ENCODE measurements at places on chromosomes 13 and 19. TPM values are rescaled to one million over a fixed set of nuclear protein-coding genes. Genes with fewer than 3 reads are reported as not detected.

DNA sequence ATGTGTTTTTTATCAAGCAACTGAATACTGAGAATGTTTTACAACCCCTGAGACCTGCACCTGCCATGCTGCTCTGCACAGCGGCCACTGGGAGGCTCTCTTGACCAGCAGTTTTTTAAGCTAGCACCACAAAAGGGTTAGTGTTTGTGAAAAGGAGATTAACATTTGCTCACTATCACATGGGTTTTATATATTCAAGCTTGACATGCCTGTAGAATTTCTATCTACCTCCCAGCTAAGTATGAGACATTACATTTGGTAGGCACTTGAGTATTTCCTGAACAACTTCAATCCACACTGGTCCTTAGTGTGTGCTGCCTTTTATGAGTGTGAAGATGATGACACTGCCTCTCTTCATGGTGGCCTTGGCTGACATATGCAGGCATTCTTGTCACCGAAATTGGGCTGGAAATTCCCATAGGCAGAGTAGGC lies 1238.9 kb downstream of the UQCRFS1 start:
- DNase-seq, result no peak

DNA sequence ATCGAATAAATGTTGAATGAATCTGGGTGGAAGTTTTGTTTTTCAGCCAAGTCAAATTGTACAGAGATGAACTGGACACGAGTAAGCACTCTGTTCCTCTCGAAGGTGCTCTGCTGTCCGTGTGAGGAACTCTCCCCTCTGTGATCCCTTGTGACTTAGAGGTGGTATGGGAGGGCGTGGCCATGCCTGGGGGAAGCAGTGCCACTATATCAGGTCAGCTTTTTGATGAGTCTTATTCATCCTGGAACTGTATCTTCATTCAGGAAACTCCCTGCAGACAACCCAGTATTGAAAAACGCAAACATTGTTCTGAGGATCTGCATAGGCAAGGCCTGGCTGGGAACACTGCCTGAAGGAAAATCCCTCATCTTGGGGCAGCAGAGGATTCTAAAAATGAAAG lies 45.7 kb upstream of the FLT1 start:
- no peak for DNase-seq

- DNase-seq, result no peak
Observed at GRCh38 chr13:70630247-70630646, 522.0 kb upstream of the KLHL1 start.

DNA sequence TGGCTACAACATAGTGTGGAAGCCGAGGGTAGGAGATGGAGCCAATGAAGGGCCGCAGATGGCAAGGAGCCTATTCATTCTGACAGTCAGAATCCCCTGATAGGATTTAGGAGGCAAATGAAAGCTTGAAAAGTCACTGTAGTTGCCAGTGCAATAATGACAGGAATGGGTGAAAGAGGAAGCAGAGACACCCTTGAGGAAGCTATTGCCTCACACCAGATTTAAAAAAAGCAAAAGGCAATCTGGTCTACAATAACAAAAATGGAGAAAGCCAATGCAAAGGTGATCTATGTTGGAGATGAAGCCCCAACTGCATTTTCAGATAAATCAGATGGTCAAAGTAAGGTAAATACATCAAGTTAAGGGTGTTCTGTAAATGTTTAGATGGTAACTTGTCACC lies 158.5 kb downstream of the TUBA3C start:
- DNase-seq, result no peak

- DNase-seq, result no peak
Observed at GRCh38 chr13:113219256-113219940, 10.0 kb downstream of the CUL4A start.

GRCh38 chr13:112877066-112877465 lies 91.9 kb upstream of the MCF2L start:
- no peak for DNase-seq

DNA sequence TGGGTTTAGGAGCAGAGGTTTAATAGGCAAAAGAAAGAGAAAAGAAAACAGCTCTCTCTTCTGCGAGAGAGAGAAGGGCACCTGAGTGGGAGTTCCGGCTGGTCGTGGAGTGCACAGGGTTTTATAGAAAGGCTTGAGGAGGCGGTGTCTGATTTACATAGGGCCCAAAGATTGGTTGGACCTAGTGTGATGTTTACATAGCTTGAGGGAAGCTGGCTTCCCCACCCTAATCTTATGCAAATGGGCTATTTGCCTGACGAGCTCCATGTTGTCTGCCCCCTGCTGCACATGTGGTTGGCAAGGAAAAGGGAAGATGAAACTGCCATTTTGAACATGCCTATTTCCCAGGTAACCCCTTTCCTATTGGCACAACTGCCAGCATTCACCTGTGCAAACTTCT lies 21.5 kb upstream of the MEDAG start:
- DNase-seq, result peak; percentile 46

GRCh38 chr19:19782783-19783182 lies 38.8 kb downstream of the ZNF506 start:
- no peak for DNase-seq

GRCh38 chr19:56663931-56664500 lies 7.5 kb downstream of the ZNF835 start:
- no peak for DNase-seq

DNA sequence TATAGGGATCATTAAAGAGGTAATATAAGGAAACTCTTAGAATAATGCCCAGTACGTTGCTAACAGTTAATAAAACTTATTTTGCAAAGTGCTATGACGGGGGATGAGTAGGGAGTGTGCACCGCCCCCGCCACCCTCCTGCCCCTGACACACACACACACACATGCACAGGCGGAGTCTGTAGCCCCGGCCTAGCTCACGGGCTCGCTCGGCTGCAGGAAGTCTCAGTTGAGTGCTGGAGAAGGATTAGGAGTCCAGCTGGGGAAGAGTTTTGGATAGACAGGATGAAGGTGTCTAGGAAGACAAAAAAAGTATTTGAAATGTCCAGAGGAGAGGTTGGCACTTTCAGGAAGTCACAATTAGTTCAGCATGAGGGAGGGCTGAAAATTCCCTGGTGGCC lies 21.5 kb downstream of the GSX1 start:
- no peak for DNase-seq

- no peak for DNase-seq
Observed at GRCh38 chr13:20711301-20712044, 8.0 kb downstream of the IL17D start.

DNA sequence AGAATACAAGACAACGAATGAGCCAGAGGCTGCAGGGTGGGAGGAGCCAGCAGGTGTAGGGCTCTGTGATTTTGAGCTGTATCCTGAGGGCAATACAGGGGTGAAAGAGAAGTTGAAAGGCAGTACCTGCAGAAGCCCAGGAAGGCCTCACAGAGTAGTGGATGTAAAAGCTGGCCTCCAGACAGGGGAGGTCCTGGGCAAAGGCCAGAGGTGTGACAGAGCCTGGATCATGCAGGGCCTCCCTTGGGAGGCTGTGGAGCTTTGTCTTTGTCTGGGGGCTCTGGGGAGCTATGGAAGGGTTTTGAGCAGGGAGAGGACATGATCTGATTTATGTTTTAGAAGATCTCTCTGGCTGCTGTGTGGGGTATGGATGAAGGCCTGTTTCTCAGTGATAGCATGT lies 2.7 kb downstream of the MEGF8 start:
- DNase-seq, result no peak

- no peak for DNase-seq
Observed at GRCh38 chr19:44635581-44636438, 7.9 kb upstream of the PVR start.

- no peak for DNase-seq
Observed at GRCh38 chr13:45086484-45086883, 33.8 kb upstream of the GTF2F2 start.

GRCh38 chr13:110589793-110590390 lies 25.5 kb upstream of the NAXD start:
- DNase-seq, result no peak

- no peak for DNase-seq
Observed at GRCh38 chr19:14437578-14438140, 4.6 kb downstream of the PKN1 start.

DNA sequence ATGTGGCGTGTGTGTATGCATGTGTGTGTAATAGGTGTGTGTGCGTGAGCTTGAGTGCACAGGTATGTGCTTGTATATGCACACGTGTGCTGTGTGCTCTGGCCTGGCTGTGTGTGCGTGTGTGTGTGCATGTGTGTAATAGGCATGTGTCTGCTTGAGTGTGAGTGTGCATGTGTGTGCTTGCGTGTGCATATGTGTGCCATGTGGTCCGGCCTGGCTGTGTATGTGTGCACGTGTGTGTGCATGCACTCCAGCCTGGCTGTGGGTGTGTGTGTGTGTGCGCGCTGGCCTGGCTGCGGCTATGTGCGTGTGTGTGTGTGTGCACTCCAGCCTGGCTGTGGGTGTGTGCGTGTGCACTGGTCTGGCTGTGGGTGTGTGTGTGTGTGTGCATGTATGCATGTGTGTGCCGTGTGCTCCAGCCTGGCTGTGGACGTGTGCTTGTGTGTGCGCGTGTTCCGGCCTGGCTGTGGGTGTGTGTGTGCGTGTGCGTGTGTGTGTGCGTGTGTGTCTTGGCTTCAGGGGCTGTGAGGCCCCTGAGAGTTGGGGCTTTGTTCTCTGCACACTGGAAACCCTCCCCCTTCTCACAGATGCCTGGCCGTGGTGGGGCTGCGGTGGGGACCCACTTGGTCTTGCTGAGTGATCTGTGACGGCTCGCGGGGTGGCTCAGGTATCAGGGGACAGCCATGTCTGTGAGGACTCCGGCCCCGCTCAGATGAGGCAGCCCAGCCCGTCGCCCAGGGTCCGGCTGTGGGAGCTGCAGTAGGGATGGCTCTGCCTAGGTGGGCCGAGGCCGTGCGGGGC lies 8.2 kb downstream of the SPPL2B start:
- no peak for DNase-seq

DNA sequence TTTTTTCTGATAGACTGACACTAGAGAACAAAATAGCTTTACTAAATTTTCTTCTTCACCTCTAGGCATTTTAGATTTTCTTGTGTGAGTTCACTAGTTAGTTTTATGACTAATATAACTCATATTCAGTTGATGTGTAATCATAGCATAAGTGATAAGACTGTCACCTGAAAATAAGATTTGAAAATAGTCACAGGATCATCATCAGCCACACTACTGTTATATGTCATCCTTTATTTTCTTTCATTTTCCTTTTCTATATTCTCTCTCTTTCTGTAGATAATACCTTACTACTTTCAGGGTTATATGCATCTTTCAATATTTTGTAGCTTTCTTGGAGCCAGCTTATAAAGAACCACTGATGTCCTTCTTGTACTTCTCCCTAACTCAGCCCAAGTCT lies 292.6 kb downstream of the TDRD3 start:
- DNase-seq, result no peak

- no peak for DNase-seq
Observed at GRCh38 chr19:3369337-3370213, 3.2 kb downstream of the NFIC start.

GRCh38 chr13:46846726-46847125 lies 49.8 kb upstream of the ESD start:
- DNase-seq, result no peak

DNA sequence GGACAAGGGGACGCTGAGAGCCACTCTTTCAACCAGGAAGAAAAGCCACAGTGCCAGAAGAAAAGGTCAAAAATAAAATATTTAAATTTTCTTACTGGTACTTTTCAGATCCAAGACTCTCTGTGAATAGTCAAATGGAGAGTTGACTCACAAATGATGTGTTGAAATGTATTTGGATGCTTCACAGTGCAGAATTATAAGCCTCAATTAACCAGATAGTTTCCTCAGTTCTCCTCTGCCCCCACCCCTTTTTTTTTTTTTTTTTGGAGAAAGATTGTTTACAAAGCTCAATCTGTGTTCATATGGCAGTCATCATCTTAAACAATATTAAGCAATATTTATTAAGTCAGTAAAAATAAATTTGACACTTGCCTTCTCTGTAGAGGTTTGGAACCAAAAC lies 470.8 kb downstream of the FGF9 start:
- DNase-seq, result no peak

DNA sequence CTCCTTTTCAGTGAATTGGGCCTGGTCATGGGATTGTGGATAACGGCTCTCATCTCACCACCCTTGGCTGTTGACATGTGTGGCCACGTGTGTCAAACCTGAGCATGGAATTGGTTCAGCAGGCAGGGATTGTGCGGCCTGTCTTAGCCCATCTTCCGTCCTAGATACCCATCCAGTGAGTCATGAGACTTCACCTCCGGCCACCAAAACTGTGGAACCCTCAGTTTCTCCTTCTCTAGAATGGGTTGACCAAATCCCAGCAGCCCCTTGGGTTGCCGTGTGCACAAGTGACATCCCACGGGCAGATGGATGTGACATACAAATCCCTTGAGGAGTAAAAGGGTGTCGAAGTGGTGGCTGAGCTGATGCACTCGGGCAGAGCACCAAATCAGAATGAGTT lies 6.7 kb downstream of the GGN start:
- DNase-seq, result no peak

DNA sequence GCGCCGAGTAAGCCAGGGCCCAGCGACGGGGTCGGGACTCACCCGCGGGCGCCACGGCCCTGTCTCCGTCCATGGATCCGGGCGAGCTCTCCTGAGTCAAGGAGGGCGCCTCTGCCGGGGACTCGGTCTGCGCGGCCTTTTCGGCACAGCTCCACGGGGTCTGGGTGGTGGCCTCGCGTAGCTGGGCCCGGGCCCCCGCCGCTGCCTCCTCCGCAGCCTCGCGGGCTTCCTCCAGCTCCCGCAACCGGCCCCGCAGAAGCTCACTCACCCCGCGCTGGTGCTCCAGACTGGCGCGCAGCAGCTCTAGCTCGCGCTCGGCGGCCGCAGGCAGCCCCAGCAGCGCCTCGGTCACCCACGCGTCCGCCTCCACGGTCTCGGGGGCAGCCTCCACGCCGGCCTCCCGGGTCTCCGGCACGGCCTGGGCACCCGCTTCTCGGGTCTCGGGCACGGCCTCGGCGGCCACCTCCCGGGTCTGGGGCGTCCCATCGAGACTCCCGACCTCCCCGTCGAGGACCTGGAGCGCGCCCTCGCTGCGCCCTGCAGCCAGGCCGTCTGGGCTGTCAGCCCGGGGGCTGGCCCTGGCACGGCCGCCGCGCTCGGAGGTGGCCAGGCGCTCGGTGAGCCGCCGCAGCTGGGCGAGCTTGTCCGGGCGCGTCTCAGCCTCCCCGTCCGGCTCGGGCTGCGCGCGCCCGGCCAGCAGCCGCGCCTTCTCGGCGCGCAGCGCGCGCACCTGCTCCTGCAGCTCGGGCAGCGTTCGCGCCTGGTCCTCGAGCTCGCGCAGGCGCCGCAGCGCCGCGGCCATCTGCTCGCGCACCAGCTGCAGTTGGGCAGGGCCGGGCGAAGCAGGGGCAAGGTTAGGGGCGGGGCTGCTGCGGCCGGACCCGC lies 8.4 kb downstream of the KANK3 start:
- no peak for DNase-seq

GRCh38 chr19:3544742-3545668 lies 6.0 kb downstream of the TEKTIP1 start:
- no peak for DNase-seq

GRCh38 chr13:64684108-64684507 lies 2546.0 kb downstream of the PCDH9 start:
- DNase-seq, result no peak

- DNase-seq, result no peak
Observed at GRCh38 chr19:3053218-3053621, 9.1 kb downstream of the TLE5 start.

CCDC97 gene
- 7.8 TPM for total RNA-seq

LYPD4 gene
- total RNA-seq, result 0.41 TPM

ZNF549 gene
- 5.5 TPM for total RNA-seq

ENOX1 gene
- 0.86 TPM for total RNA-seq

PDX1 gene
- total RNA-seq, result not detected

KPNA3 gene
- total RNA-seq, result 19.2 TPM

GIPR gene
- not detected for total RNA-seq

SHANK1 gene
- total RNA-seq, result 2.2 TPM

ZNF586 gene
- total RNA-seq, result 12.7 TPM

TUBA3C gene
- total RNA-seq, result not detected

LRRC25 gene
- total RNA-seq, result 0.35 TPM

C19orf81 gene
- 5.3 TPM for total RNA-seq
